ENCODE measurements at places on chromosomes 4 and X.

DNA sequence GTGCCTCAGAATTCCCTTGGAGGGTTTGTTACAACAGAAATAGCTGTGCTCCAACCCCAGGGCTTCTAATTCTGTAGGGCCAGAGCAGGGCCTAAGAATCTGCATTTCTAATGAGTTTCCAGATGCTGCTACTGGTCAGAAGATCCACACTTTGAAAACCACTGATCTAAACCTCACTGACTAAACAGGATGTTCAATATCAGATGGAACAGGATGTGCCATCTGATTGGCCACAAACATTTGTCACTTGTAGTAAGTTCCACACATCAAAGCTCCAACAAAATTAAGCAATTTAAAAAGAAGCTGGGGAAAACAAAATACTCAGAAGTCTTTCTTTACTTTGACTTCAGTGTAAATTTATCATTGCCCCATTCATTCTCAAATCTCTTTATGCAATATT, 14.3 kb downstream of the CASK start:
- DNase-seq: no peak

GRCh38 chr4:122959981-122960610, 37.7 kb upstream of the NUDT6 start:
- DNase-seq: no peak

- DNase-seq: no peak
These were observed 36.9 kb upstream of the SPRY1 start for GRCh38 chr4:123359449-123360315.

GRCh38 chrX:16112428-16112827, 10.9 kb upstream of the GRPR start:
- no peak for DNase-seq

DNA sequence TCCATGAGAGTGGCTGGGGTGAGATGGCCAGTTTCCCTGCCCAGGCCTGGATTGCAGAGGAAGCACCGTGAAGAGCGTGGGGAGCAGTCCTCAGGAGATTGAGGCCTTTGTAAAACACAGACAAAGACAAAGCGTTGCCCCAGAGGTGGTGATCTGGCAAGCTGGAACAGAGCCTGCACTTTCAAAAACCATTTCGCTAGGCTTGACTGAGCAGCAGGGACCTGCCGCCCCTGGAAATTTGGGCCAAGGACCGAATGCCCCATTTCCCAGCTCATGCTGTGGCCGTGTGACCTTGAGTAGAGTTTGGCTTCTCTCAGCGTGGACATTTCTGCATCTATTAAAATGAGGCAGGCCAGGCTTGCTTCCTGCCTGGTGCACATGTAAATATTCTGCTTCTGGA, 381.4 kb downstream of the BCOR start:
- DNase-seq: peak; percentile 68

- no peak for DNase-seq
These were observed 374.8 kb upstream of the ANXA10 start for GRCh38 chr4:167717495-167717894.

GRCh38 chr4:156516698-156517097, 454.9 kb downstream of the PDGFC start:
- DNase-seq: no peak

DNA sequence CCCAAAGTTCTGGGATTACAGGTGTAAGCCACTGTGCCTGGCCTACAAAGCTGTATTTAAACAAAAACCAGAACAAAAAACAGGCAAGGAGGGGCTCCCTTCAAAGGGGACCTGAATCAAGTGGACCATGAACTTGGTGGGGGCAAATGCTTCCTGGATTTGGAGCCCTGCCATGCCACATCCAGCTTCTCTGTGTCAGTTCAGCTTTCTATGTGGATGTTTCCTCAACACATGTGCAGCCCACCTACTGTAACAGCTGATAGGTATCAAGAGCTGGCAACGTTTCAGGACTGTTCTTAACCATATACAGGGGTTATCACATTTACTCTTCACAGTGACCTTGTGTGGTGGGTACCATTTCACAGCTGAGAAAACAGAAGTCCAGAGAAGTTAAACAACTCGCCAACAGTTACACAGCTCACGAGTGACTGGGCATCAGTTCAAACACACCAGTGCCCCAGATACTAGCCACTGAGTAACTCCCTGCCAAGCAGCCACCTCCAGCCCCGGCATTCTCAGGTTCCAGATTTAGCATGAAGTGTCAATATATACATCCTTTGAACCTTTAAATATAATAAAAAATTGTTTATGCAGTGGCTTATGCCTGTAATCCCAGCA, 7.5 kb downstream of the GPR143 start:
- DNase-seq: no peak

GRCh38 chrX:114675365-114675764, 91.5 kb downstream of the HTR2C start:
- no peak for DNase-seq

DNA sequence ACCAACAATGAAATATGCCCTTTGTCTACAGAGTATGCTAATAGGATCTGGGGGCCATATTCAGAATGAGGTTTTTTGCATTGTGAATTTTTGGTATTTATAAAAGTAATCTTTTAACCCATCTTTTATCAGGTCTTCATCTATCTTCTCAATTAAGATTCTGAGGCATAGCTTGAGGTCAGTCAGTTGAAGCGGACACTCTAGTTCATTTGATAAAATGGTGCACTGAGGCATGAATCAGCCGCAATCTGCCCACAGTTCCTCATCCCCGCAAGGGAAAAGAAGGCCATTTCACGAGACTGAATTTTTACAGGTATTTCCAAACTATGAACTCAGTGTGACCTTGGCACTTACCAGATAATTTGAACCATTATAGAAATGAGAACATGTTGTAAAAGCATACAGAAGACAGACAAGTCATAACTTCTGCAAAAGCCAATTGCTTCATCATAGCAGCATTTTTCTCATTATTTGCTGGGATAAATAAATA, 19.3 kb upstream of the VCX2 start:
- DNase-seq: no peak

DNA sequence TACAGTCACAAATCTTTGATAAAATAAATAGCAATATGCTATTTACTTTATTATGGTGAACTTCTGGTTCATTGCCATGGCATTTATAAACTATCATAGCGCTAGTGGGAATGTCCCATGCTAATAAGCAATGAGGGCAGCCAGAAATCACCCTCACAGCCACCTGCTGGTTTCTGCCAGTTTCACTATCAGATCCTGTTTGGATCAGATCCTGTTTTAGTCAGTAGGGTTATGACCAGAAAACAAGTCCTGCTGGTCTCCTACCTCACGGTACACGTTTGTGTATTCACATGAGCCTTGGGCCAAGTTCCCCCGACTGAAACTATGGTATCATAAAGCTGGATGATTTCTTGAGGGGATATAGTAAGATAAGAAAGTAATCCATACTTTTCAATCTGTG, 17.7 kb downstream of the FOXR2 start:
- no peak for DNase-seq

DNA sequence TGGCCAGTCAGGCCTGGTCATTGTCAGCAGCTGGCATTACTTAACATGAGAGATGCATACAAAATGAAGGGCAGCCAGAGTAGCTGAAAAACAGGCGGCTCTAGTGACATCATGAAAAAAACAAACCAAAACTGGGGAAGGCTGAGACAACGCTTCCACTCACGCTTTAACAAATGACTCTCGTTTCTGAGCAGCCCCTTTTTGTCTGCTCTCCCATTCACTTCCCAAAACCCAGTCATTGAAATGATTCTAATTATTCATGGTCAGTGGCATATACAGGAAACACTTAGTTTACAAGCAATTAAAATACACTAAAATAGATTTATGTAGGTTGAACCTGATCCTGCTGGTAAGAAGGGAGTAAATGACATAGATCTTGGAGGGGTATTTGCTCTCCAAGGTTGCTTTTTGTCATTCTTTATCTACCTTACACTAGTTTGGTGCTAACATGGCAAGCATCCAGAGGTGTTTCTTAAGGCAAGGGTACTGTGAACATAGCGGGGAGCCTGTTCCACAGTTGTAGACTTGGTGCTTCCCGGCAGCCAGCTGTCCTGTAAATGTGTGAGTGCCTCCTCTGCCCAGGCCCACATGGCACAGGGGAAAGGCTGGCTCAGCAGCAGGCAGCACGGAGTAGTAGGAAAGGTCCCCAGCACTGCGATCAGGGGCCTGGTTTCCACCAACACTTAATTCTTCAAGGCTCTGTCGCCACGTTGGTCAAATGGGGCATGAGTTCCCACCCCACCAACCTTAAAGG, 61.2 kb upstream of the CITED1 start:
- DNase-seq: no peak

DNA sequence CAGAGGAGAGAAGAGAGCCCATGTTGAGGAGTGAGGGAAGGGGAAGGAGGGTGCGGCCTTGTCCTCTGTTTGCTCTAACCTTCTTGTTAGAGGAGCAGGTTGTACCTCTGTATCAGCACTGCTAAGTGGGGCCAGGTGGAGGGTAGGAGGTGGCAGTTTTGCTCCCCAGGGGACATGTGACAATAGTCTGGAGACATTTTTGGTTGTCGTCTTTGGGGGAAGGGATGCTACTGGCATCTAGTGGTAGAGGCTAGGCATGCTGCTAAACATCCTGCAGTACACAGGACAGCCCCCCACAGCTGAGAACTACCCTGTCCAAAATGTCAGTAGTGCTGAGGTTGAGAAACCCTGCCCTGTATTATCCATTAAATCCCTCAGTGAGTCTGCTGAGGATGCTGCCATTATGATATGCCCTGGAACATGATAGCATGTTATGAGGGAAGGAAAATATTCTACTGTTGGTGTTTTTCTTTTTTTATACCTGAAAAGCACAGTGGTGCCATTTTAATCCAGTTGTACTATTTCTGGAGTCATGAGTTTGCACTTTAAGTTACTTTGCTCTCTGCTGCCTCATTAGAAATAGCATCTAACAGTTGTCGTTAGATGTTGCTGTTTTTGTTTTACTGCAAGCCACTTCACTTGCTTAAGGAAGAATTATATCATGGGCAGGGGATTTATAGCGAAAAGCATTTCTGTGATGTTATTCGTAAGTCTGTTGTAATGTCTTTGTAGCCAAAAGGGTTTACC, 90.6 kb downstream of the LRP2BP start:
- DNase-seq: peak; percentile 12

GRCh38 chr4:88630756-88631155, 38.5 kb downstream of the HERC3 start:
- DNase-seq: no peak

- DNase-seq: no peak
These were observed 164.9 kb downstream of the MAML3 start for GRCh38 chr4:139988863-139989765.

DNA sequence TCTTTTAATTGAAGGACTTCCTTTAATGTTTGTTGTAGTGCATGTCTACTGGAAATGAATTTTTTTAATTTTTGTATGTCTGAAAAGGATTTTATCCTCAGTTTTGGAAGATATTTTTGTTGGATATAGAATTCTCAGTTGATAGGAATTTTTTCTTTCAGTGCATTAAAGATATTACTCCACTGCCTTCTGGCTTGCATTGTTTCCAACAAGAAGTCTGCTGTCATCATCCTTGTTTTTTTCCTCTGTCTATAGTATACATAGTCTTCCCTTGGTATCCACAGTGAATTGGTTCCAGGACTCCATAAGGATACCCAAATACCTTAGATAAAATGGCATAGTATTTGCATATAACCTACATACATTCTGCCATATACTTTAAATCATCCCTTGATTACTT, 33.5 kb downstream of the SCD5 start:
- DNase-seq: no peak

- no peak for DNase-seq
These were observed 60.2 kb downstream of the HMGB2 start for GRCh38 chr4:173273941-173274340.

DNA sequence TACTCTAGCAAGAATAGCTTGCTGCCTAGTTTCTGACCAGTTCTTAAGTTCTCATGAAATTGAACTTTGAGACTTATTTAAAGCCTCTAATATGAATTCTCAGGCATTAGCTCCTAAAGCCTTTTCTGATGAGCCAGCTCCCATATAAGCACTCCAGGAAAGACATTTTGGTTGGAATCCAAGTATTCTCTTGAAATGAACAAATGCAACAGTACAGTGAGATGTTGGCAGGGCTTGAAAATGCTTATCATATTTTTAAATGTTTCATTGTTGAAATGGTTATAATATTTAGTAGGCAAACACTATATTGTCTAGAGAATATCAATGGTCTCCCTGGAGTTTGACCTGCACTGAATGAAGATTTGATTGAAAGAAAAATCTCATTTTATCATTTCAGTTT, 240.3 kb downstream of the ANK2 start:
- DNase-seq: no peak

DNA sequence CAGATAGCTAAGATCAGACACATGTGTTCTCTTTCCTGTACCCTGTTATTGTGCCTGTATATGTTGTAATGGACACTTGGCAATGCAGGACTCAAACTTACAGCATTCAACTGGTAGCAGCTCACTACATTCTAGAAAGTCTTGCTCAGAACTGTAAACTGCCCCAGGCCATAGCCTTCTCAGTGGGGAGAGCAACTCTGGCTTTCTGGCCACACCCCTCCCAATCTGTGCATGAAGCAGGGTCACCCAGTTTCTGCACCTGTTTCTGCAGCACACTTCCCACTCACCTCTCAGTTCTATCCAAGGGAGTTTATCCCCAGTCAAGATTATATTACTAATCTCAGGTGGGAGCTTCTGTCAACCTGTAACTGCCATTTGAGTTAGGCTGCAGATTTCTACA, 38.9 kb upstream of the TBX22 start:
- no peak for DNase-seq

DNA sequence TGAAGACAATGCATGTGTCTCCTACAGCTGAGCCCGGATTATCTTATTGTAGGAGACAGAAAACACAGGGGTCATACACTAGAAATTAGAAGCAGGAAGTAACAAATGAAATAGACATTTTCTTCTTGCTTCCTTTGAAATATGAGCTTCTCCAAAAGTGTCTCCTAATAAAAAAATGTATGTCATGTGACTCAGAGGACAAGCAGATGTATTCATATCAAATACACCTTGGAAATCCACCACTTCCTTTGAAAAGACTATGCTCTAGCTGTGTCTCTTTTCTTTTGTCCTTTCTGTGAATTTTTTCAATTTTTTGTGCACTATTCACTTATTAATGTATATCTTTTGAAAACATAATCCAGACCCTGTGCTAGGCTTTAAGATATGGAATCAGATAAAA, 1906.2 kb downstream of the C4orf33 start:
- no peak for DNase-seq

DNA sequence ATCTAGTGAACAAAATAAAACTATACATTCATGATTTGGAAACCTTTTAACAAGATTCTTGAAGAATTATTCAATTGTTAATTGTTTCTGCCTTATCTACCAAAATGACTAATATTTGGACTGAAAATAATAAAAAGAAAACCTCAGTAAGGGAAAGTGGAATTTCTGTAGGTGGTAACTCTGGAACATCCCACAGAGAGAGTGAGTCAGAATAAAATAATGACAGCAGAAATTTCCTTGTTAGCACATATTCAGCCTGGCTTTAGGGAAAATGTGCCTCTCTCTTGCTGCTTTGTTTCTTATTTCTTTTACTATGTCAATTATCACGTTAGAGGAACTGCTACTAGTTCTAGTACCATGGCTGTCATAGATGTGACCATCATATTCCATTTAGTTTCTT, 421.5 kb upstream of the GNPDA2 start:
- no peak for DNase-seq
